ENCODE measurements at places on chromosomes 7 and 10.

DNA sequence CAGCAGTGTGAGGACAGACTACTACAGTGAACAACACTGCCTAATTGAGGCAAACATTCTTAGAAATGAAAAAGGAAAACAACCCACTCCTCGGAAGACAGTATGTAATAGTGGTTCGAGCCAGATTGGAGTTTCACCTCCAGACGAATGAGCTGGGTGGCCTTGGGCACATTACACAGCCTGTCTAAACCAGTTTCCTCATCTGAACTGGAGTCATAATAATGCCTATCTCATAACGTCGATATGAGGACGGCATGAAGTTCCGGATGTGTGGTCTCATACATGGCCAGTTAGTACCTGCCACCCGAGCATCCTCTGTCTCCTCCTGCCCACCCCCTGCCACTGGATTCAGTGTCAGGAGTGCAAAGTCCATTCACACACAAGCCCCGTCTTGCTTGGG is 15.8 kb upstream of the FRMPD2 start:
- no peak for DNase-seq

GRCh38 chr10:131658476-131659110 is 242.2 kb upstream of the PPP2R2D start:
- no peak for DNase-seq

GRCh38 chr10:72616716-72617115 is 9.2 kb downstream of the MICU1 start:
- no peak for DNase-seq

GRCh38 chr10:104347295-104348045 is 6.2 kb upstream of the CFAP58 start:
- no peak for DNase-seq

DNA sequence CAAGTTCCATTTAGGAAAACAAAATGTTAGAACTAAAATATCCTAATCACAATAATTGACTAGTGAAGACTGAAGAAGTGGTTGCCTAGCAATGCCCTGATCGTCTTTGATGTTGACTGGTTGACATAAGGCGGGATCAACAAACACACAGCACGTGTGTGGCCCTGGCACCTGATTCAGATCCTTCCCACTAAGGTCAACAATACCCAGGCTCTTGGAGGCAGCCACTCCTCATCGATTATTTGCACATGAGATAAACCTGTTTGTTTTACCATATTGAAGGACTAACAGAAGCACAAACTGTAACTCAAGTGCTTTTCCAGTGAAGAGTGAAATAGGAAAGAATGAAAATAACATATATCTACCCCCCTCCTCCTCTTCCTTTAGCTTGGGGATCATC is 15.6 kb downstream of the FANK1 start:
- DNase-seq, result no peak

GRCh38 chr7:134209322-134210015 is 82.3 kb downstream of the LRGUK start:
- no peak for DNase-seq

DNA sequence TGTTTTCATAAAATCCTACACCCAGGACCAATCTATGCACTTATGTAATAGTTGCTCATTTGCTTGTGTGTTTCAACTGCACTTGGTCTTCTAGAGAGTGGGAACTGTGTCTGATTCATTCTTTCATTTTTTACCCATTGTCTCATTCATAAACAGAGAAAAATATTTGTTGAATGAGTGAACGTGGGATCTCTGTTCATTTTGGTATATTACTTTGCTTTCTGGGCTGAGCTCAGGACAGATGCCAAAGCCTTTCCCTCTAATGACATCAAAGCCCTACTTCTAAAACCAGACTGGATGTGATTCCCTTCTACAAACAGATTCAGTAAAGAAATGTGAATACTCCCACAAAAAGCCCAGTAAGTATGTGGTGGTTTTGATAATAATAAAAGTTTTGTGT is 145.2 kb downstream of the ST7 start:
- DNase-seq, result no peak

DNA sequence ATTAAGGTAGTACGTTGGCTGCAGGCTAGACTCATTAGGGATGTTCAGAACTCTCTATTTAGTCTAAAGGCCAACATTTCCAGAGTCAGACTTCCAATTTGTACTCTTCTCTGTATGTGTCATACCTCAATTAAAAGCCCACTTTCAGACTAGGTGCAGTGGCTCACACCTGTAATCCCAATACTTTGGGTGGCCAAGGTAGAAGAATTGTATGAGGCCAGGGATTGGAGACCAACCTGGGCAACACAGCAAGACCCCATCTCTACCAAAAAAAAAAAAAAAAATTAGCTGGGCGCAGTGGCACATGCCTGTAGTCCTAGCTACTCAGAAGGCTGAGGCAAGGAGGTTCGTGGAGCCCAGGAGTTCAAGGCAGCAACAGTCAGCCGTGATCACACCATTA is 190.7 kb upstream of the KAT6B start:
- DNase-seq, result no peak

- no peak for DNase-seq
These were observed 104.7 kb downstream of the ST8SIA6 start for GRCh38 chr10:17349717-17350116.

DNA sequence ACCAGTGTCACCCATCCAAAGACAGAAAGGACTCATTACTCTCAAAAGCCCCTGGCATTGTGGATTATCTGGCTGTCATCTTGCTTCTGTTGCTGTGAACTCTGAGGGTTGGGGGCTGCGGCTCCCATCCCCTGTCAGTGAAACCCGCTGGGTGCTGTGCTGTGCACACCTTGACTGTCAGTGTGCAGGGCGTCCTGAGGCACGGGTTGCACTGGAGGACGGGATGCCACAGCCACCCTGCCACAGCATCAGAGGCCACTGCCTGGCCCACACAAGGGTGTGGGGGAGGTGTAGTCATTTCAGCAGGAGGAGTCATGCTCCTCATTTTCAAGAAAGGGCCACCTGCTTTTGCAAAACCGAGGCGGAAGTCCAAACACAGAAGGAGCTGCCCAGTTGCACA is 245.8 kb downstream of the GLRX3 start:
- no peak for DNase-seq

DNA sequence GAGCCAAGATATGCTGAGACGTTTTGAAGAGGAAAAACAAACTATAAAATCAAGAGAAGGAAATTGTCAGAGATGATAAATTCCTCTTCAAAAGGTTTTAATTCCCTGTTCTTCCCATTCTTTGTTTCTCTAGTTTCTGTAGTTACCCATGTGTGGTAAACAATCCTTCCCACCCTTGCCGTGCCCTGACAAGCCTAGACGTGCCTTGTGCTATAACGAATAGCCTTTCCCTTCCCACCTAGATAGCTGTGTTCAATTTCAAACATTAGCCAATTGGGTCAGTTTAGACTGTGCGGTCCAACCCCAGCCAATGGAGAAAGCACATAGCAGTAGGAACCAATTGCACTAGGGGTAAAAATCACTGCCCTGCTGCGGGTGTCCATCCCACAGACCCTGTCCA is 138.1 kb downstream of the RALA start:
- DNase-seq, result no peak

DNA sequence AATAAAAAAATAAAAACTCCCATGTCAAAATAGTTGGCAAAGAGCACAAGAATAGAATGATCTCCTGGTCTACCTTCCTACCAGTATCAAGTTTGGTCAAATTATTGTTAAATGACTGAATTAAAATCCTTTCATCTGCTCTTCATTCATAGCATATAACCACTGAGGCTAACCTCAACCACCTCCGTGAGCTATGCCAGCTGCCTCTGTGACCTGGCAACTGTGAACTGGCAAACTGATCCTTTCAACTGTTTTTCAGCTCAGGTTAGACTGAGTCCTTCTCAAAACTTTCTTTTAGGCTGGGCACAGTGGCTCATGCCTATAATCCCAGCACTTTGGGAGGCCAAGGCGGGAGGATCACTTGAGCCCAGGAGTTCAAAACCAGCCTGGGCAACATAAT is 36.1 kb downstream of the NUDCD3 start:
- no peak for DNase-seq

DNA sequence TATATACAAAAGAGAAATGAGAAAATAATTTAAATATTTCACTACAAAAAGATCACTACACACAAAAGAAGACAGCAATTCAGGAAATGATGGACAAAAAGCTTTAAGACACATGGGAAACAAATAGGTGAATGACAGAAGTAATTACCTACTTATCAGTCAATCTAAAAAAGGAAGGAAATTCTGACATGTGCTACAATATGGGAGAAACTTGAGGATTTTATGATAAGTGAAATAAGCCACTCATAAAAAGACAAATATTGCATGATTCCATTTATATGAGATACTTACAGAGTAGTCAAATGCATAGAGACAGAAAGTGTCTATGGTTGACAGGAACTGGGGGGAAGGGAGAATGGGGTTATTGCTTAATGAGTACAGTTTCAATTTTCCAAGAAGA is 339.2 kb downstream of the CALN1 start:
- DNase-seq, result no peak

- DNase-seq, result no peak
These were observed 8.4 kb upstream of the LMOD2 start for GRCh38 chr7:123647106-123647730.

- DNase-seq, result no peak
These were observed 16.2 kb downstream of the ZNF425 start for GRCh38 chr7:149109969-149110368.

GRCh38 chr7:137798073-137798763 is 48.6 kb downstream of the DGKI start:
- no peak for DNase-seq

All from COLO829 (cell line).